ENCODE measurements at places on chromosomes 16 and 17.

DNA sequence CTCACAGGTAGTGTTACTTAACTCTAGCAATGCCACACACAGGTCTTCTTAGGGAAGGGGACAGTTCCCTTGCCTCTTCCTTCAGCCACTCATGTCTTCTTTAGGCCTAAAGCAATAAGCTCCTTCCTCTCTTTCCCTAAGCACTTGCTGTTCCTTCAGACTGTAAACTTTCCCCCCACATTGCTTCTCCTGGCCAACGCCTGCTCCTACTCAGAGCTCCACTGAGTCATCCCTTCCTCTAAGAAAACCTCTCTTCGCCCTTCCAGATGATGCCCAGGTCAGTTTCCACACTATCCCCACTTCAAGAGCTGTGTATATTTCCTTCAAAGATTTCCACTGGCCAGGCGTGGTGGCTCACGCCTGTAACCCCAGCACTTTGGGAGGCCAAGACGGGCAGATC is 12.5 kb upstream of the EPOP start:
- no peak for DNase-seq

GRCh38 chr16:4257646-4258556 is 14.9 kb downstream of the TFAP4 start:
- DNase-seq, result peak; percentile 12

GRCh38 chr16:15925631-15926030 is 23.8 kb upstream of the ABCC1 start:
- no peak for DNase-seq

DNA sequence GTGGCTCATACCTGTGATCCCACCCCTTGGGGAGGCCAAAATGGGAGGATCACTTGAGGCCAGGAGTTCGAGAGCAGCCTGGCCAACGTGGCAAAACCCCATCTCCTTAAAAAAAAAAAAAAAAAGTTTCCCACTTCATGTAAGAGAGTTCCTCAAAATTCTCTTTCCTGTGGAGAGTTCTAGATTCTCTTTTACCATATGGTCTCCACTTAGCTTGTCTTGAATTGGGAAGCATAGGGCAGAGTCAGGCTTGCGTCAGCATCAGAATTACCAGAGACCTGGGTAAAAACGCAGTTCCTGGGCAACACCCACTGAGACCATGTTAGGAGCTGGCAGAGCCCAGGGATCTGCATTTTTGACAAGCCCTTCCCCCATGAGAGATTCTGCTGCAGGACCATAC is 158.4 kb downstream of the CCDC182 start:
- no peak for DNase-seq

DNA sequence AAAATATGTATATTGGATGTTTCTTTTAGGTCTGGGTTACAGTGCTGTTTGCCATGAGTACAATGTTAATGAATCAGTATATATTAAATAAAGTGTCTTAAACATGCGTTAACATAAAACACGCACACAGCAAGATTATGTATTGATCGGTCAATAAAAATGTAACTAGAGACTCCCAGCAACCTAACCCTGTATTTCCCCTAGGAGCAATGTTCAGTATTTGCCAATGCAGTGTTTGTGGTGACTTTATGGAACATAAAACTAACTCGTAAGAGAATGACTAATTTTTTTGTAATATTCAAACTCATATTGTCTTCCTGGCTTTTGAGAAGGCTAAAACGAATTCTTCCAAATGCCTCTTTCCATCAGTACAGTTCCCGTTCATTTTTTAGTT is 22.5 kb downstream of the PRKAR1A start:
- DNase-seq, result no peak

GRCh38 chr17:15456496-15456895 is 10.9 kb downstream of the CDRT4 start:
- DNase-seq, result no peak

DNA sequence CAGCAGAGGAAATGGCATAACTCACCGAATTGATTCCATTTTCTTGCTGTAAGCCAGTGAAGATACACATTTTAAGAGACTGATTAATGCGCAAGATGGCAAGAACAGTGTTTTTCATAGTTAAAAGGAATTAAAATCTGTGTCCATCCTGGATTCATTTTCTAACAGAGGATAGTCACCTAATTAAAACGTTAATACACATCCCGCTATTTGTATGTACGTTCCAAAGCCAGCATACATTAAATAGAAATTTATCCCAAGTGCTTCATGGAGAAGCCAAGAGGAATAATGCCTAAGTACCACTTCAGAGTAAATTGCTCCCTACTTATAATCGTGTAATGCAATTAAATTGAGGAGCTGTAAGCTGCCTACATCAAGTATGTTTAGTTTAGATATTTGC is 49.9 kb downstream of the RBFOX1 start:
- no peak for DNase-seq

DNA sequence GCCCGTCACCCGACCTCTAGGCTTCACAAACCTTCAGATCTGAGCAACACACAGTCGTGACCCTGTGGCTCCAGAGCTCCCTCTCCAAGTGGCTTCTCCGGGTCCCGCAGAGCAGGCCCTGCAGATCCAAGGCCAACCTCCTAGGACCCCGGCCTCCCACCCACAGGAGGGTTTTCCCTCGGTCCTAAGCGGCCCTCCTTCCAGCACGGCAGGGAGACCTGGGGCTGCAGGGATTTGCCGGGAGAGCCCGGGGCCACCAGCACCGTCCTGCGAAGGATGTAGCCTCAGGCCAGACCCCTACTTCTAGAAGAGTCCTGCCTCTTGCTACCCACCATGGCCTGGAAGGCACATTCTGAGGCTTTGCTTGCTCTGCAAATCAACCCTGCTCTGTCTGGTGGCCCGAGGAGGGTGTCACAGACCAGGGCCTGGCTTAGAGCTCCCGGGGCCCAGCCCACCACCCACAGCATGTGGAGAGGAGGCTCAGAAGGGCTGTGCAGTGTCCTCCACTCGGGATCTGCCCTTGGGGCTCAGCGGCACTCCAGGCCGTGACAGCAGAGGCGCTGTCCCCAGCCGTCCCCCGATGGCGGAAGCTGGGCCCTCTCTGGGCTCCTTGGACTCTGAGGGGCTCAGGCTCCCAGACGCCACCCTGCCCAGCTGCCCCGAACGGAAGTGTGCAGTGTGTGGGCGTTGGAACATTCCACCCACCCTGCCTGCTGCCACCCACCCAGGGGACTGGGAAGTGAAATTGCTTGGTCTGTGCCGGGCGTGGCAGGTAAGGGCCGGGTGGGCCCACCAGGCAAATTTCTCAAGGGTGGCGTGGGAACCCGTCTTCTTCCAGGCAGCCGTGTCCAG is 28.8 kb upstream of the ACSF3 start:
- DNase-seq, result no peak

- peak; percentile 37 for DNase-seq
Measured at GRCh38 chr17:48753794-48754499, 25.4 kb upstream of the HOXB13 start.

DNA sequence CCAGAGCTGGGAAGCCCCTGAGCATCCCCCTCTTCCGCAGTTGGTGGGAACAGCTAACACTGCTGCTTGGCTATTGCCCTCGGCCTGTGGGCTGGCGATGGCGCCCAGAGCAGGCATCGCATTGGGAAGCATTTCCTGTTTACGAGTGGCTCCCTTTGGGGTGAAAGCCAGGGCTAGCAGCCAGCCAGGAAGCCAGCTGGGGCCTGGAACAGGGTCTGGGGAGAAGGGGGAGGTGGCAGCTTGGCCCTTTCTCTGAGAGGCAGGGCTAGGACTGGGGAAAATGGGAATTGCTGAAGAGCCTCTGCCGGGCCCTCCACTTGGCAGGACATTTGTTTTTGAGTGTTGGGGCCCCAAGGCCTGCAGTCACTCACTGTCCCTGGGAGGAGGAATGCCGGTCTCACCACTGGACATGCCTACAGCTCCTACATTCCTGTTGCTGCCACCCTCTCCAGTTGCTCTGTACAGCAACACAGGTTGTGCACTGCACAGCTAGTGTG is 2.4 kb upstream of the MTSS2 start:
- DNase-seq, result no peak

DNA sequence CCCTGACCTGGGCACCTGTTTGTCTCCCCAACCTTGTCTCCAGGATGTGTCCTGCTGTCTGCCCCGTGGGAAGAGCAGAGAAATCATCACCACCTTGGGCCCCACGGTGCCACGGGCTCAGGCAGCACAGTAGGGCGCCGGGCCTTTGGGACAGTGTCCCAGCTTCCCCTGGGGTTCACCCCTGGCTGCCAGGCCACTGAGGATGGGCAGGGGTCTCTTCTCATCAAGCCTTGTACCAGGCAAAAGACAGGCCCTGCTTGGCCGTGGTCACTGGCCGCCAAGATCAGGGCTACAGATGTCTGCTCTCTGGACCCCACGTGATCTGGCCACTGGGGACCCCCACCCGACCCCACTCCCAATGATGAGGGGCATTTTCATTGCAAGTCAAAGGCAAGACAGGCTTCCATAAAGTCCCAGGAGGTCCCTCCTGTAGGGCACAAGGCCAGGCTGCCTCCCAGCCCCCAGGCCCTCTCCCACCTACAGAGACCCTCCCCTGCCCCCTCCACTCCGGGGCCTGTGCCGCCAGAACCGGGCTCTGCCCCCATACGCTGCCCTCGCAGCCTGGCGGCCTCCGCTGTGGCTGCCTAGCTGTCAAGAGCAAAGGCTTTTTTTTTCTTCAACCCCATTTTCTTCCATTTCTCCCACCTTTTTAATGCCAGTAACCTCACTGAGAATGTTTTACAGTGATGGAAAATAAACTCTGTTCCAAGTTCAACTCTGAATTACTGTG is 14.5 kb downstream of the DNAAF8 start:
- DNase-seq, result peak; percentile 15

- DNase-seq, result no peak
Measured at GRCh38 chr16:29909391-29909790, 9.1 kb downstream of the ASPHD1 start.

DNA sequence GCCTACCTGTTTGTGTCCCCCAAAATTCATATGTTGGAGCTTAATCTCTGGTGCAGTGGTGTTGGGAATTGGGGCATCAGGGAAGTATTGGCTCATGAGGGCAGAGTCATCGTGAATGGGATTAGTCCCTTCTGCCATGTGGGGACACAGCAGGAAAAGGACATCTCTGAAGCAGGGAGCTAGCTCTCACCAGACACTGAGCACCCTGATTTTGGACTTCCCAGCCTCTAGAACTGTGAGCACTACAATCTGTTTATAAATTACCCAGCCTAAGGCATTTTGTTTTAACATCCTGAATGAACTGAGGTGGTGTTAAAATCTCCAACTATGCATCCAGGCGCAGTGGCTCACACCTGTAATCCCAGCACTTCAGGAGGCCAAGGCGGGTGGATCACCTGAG is 206.0 kb downstream of the SEC14L1 start:
- DNase-seq, result no peak

GRCh38 chr16:66167564-66168291 is 198.8 kb upstream of the CDH5 start:
- DNase-seq, result no peak

- DNase-seq, result no peak
Measured at GRCh38 chr17:59496178-59496577, 69.2 kb upstream of the DHX40 start.

- no peak for DNase-seq
Measured at GRCh38 chr16:86258713-86259112, 251.6 kb upstream of the FOXF1 start.

- DNase-seq, result no peak
Measured at GRCh38 chr17:18028114-18028951, 10.6 kb downstream of the ATPAF2 start.

- DNase-seq, result no peak
Measured at GRCh38 chr17:10793816-10794215, 10.1 kb downstream of the TMEM238L start.

- no peak for DNase-seq
Measured at GRCh38 chr17:56141046-56141839, 12.0 kb upstream of the ANKFN1 start.

GRCh38 chr16:65829076-65829475 is 537.4 kb upstream of the CDH5 start:
- DNase-seq, result no peak

GRCh38 chr17:32276171-32276601 is 10.6 kb downstream of the RHBDL3 start:
- DNase-seq, result no peak

- no peak for DNase-seq
Measured at GRCh38 chr16:17359788-17360390, 110.9 kb downstream of the XYLT1 start.

GRCh38 chr16:66054095-66054494 is 312.4 kb upstream of the CDH5 start:
- DNase-seq, result no peak

DNA sequence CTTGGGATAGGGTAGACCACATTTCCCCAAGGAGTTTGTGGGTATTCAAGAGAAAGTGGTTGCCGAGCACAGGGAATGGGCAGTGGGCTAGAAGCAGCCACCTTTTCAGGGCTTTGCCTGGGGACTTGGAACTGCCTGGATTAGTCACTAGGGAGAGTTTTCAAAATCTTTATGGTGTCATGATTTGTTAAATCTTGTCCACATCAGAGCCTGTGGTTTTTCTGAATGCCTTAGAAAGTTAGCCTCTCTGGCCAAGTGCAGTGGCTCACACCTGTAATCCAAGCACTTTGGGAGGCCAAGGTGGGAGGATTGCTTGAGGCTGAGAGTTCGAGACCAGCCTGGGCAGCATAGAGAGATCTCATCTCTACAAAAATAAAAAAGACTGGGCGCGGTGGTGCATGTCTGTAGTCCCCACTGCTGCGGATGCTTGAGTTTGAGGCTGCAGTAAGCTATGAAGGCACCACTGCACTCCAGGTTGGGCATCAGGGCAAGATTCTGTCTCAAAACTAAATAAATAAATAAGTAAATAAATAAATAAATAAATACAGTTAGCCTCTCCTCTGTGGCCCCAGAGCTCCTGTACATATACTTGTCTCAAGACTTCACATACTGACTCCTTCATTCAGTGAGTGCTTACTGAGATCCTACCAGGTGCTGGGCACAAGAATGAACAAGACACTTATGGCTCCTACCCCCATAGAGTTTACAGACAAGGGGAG is 76.3 kb upstream of the HNF1B start:
- no peak for DNase-seq

- DNase-seq, result peak; percentile 30
Measured at GRCh38 chr17:42286411-42287221, 1.7 kb upstream of the STAT5A start.

DNA sequence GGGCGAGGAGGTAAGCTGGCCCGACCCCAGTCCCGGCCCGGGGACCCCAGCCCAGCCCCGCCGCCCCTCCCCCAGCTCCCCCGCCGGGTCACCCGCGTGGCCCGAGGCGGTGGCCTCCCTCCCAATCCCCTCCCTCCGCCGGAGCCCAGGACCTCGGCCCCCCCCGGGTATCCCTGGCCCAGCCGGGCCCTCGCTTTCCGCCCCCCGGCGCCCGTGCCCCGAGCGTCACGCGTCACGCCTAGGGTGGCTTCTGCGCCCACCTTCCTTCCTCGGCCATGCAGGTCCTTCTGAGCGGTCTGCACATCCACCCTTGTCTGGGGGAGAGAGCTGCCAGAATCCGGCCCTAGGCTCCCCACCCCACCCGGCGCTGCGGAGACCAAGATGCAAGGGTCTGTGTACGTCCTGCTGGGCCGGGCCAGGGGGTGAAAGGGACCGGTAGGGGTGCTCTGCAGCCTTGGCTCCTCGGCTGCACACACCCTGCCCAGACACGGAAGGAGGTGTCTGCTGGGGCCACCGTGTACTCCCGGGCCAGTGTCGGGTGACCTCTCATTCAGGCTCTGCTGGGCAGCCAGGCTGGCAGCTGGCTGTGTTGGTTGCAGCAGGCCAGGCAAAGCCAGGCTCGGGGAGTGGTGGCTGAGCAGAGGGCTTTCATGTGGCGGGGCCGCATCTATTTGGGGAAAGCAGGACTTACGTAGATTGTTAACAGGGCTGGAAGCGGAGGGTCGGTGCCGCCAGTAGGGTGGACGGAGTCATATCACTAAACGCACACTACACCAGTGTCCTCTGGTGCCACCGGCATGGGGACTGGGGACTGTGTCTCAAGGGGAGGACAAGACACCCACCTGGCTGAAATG is 754 bp downstream of the RAB11FIP4 start:
- DNase-seq, result peak; percentile 79

All from D341Med (cell line).